ENCODE measurements at places on chromosomes 1 and 21.

DNA sequence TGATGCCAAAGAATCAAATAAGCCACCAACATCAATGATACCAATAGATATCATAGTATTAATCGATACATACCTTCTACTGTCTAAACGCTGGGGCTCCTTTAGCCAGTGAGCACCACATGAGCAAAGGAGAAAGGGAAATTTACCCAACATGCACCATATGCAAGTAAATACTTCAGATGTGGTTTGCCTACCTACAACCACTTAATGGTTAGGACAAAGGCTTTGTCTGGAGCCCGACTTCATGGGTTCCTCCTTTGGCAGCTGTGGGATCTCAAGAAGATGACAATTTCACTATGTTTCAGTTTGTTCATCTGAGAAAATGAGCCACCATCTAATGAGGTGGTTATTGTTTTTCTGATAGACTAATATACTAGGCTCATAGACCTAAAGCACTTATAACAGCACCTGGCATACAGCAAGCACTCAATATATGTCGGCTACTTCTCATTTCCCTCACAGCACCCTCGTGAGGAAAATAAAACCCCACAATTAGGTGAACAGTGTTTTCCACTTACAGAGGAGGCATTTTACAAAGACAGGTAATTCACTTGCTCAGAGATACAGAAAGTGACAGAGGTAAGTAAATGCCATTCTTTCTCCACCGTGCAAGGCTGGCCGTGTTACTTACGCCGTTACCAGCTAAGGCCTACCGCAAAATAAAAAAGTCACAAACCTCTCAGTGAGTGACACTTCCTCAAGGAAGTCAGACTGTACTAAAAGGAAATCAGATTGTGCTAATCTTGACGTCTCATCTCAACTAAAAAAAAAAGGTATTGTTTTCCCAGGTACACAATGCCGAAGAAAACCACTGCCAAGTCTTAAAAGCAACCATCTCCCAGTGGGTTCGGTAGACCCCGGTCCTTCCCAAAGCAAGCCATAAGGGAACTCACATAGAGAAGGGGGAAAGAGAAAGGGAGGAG lies 1.6 kb downstream of the TTC13 start:
- DNase-seq = no peak

GRCh38 chr1:198838022-198838342 lies 199.1 kb downstream of the PTPRC start:
- DNase-seq = no peak

DNA sequence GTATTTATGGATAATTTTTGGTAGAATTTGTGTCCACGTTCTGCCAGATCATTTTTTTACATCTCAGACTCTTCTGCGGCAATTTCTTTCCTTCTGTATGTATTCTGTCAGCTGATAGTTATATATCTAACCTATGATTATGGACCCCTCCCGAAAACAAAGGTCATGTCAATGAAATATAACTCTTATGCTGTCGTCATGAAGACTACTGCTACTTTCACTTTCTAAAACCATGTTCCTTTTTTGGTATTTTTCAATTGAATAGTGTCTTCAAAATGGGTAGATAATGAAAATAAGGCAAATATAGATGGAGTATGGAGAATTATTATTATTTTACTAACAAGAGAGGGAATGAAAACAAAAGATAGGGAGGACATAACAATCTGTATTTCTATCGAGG lies 3.2 kb downstream of the ANGPTL1 start:
- no peak for DNase-seq

DNA sequence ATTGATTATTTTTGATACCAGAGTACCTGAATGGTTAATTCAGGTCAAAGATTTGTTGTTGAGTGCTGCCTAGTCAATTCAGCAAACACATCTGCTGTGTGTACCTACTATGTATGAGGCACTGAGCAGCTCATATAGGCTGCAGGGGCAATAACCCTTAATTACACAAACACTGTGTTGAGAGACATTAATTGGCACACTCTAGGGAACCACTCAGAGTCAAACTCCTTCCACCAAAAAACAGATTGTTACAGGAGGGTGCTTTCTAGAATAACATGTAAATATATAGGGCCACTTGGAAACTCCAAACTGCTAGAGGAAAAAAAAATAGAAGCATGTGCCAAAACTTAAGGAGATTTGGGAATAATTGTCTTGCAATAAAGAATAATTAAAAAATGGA lies 31.3 kb downstream of the UBE2U start:
- no peak for DNase-seq

DNA sequence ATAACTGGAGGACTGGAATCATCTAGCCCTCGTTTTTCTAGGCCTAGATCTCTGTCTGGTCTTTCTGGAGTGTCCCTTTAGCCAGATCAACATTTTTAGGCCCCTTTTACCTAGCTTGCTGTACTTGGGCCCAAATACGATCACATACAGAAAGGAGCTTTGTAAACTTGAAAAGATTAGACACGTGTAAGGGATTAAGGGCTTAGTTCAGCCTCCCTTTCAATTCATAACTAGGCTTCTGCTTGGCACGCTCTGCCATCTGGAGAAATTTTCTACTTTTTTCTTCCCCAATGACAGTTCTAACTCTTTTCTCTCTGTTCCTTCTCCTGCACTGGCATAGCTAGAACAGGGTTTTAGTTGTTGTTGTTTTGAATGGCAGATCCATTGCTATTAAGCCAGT lies 153.3 kb upstream of the BEND5 start:
- no peak for DNase-seq

- no peak for DNase-seq
These were observed 9.0 kb upstream of the UBE2U start for GRCh38 chr1:64194168-64195080.

- peak; percentile 8 for DNase-seq
These were observed 49.0 kb downstream of the SIM2 start for GRCh38 chr21:36747815-36748383.

GRCh38 chr21:8991088-8991907 lies 1530.1 kb upstream of the TPTE start:
- no peak for DNase-seq

DNA sequence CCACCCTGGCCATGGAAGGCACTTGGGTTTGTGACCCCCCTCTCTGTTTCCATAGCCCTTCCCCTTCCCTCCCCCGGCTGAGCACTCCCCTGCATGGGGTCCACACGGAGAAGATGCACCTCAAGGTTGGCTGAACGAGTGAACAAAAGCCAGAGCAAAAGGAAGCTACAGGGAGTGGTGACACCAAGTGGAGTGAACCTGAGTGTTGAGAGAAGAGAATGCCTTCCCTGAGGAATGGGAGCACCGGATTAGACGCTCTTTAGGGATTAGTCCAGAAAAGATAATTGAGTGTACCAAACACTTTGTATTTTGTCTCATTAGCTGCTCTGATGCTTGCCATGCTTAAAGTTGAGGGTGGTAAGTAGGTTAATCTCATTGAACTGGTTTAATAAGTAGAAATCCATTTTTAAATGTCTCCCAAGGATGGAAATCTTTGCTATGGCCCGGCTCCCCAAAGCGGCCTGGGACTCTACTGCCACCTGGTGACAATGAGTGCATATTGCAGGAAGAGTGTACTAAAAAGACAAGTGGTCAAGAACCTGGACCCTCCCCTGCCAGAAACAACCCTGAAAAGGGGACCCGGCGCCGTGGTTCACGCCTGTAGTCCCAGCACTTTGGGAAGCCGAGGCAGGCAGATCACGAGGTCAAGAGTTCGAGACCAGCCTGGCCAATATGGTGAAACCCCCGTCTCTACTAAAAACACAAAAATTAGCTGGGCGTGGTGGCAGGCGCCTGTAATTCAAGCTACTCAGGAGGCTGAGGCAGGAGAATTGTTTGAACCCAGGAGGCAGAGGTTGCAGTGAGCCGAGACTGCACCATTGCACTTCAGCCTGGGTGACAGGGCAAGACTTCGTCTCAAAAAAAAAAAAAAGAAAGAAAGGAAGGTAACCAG lies 150.6 kb upstream of the ZC3H12A start:
- no peak for DNase-seq

DNA sequence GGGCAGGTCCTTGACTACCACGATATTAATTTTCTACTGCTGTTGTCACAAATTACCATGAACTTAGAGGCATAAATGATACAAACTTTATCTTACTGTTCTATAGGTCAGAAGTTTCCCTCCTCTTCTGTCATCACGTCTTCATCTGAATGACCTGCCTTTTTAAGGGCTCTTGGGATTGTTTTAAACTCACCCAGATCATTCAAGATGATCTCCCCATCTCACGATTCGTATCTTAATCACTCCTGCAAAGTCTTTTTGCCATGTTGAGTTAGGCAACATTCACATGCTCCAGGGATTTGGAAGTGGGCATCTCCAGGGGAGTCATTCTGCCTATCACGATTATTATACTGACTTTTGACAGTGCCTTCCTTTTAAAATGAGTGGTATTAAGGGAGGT lies 32.1 kb downstream of the NCAM2 start:
- no peak for DNase-seq

DNA sequence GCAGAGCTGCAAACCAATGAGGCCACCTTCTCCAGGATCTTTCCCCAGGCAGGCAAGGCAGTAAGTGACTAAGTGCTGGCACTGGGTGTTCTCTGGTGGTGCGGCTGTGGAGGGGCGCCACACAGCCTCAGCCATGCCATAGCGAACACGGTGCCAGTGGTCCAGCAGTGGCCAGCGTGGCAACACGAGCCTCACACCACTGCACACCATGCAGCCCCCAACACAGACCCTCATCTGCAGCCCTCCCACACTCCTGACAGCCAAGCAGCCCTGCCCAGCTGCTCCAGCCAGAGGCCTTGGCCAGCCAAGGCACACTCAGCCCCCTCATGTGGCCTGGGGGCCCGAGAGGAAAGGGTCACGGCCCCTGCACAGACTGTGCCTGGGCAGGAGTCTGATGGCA lies 3.0 kb downstream of the INTS11 start:
- no peak for DNase-seq

DNA sequence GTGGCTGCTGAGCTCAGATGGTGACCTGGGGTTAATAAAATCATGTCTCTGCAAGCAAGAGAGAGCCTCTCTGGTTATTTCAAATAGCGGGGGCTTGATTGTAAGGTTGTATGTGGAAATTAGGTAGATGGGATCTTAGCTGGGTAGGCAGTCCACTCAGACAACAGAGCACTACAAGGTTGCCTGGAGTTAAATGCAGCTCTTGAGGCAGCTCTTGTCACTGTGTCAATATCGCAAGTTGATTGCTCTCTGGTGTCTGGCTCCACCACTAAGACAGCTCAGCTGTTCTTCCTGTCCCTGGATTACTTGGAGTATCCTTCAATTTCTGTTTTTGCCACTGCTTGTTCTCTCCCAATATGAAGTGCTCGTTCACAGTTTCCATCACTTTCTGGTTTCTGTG lies 93.8 kb downstream of the C21orf91 start:
- DNase-seq = no peak

DNA sequence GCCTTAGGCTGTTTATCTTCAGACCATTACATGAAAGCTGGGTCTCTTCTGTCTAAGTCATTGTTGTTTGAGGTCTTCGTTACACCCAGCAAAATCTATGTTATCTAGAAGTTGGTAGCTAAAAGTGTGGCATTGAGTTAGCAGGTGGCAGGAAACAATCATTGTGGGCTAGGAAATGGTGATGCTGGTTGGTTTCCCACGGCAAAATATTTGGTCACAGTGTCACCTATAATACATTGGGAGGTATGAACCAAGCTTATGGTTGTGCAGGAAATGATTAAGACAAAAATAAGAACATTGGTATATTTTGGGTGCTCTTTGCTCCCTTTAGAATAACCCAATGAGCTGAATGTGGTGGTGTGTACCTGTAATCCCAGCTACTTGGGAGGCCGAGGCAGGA lies 169.7 kb downstream of the TRIM33 start:
- peak; percentile 30 for DNase-seq

DNA sequence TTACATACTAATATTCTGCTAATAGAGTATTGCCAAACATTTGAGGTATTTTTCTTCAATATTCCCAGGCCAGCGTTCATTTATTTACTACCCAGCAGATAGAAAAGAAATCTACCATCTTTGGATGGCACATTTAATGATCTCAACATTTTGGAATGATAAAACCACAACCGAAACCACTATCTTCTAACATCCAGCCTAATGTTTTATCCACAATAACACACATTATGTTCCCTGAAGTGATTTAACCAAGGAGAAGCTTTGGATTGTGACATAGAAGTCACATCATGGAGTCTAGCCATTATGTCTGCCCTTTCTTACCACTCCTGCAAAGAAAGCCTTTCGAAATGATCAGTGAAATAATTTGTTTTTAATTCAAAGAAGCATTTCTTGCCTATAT lies 497.1 kb upstream of the PLXNA2 start:
- no peak for DNase-seq

DNA sequence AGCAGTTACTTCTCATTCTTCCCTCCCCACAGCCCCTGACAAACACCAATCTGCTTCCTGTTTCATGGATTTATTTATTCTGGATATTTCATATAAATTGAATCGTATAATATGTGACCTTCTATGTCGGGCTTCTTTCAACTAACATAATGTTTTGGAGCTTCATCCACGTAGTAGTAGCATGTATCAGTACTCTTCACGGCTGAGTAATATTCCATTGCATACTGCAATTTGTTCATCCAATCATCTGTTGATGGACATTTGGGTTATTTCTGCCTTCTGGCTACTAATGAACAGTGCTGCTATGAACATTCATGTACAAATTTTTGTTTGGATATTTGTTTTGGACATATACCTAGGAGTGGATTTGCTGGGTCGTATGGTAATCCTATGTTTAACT lies 1.9 kb upstream of the KAZN start:
- no peak for DNase-seq

DNA sequence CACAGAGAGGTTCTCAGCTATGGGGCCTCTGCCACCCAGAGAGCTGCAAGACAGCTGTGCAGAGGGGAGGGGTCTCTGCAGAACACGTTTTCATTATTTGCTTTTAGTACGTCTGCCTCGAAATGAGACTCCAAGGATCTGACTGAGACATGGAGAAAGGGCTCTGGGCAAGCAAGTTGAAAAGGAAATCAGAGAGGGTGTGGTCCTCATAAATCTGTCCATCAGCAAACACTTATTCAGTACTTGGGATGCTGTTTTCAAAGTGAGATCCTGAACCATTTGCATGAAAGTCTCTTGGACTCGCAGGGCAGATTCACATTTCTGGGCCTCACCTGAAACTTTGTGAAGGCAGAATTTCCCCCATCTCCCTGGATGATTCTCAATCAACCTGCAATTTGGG lies 197.4 kb upstream of the GALNT2 start:
- DNase-seq = no peak

- DNase-seq = no peak
These were observed 148.3 kb downstream of the MATN1 start for GRCh38 chr1:30575066-30575465.

- no peak for DNase-seq
These were observed 50.2 kb downstream of the WARS2 start for GRCh38 chr1:119090250-119090649.

DNA sequence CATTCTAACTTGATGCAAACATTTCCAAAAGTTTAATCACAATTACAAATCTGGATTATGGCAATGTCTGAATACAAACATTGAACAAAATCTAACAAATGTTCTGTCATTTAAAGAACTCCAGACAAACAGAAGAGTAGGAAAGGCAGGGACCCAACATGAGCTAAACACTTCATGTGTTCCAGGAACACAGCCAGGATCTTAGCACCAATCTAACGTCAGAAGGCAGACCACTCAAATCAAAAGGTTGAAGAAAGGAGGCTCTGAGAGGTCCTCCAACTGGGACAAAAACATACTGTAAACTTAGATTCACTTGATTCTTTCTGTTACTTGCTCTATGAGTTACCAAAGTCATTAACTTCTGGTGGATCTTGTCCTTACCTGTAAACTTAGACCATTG lies 374.0 kb downstream of the NEGR1 start:
- DNase-seq = no peak
